Activated T-cell treated with anti-CD3 and anti-CD28 coated beads, Interleukin-2, amount 50 U/mL, for 48 hours (primary cell): ENCODE measurements at places on chromosomes 5 and 9.

DNA sequence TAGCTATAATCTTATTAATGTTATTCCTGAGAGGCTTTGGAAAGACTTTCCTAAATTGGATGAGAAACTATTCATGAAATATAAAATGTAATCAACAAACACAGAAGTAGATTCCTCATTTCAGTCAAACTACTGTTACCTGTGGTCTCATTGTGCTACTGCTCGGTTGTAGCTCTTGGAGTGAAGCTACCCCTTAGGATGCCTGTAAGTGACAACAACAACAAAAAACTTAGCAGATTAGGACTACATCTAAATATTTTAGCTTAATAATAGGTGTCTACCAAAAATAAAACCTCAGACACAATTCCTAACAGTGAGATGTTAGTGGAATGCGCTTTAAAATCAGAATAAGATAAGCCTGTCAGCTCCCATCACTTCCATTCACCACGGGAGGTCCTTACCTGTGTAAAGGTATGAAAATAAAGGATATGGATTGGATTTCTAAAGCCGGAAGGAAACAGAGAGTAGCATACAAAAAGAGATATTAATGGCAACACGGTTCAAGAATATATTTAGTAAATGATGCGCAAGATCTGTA lies 369.2 kb downstream of the OSTF1 start:
- no peak for DNase-seq

DNA sequence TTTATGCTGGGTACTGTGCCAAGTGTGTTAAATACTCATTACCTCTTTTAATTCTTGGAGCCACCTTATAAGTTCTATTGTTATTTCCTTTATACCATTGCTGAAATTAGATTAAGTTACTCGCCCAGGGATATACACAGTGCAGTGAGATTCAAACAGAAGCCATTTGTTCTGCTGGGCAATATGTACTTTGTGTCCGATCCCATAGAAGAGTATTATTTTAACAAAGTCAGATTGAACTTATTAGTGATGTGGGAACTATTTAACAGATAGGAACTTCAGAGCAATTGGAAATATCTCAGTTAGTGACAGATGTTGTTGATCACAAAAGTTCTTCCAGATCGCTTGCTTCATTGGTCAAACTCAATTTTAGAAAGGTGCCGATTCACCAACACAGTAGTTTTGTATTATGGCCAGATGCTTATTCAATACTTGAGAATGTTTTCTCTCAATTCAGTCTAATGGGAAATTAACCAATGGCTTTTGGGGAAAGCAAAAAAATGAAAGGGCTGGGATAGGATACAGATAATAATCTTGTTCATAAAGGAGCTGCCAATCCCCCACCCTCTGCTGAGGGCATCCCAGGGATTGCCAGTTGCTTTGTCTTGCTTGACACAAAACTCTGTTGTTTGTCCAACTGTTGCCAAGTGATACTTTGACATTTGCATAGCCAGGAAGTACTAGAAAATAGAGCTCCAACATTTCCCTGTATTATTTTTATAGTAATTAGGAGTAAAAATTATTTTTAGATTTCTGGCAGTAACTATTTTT lies 94.8 kb upstream of the SEMA6A start:
- DNase-seq: no peak

DNA sequence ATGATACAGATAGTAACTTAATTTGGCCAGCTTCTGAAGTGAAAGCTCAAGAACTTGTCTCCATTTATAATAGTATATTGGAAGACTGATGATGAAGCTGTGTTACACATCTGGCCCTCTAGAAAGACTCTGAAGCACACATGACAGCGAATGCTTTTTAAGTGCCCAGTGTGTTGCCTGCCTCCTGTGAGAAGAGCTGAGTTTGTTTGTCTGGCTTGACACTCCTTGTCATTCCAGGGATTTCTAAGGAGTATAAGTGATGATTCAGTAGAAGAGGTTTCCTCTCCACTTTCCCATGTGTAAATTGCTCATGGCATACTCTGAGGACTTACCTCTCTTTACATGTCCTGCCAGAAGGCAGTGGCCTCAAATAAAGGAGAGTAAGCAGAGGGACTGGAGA lies 30.4 kb upstream of the LRRTM2 start:
- DNase-seq: no peak

DNA sequence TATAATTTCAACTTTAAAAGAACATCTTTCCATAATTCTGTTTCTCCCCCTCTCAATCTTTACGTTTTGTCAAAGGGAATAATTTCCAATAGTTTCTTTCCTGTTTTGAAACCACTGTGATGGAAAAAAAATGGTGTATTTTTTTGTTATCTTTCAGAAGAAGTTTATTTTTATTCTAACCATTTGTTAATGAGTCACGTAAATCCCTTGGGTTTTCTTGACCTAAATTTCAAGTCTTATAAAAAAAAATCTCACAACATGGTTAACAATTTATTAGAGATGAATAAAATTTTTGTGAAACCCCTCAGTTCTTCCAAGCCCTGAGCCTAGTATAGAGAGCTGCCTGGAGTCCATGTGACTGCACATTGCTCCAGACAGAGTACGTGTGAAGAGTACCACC lies 106.1 kb upstream of the FBXL17 start:
- no peak for DNase-seq
